ENCODE measurements at places on chromosomes 4 and X. TPM values are rescaled to one million over a fixed set of nuclear protein-coding genes. Genes with fewer than 3 reads are reported as not detected.

DNA sequence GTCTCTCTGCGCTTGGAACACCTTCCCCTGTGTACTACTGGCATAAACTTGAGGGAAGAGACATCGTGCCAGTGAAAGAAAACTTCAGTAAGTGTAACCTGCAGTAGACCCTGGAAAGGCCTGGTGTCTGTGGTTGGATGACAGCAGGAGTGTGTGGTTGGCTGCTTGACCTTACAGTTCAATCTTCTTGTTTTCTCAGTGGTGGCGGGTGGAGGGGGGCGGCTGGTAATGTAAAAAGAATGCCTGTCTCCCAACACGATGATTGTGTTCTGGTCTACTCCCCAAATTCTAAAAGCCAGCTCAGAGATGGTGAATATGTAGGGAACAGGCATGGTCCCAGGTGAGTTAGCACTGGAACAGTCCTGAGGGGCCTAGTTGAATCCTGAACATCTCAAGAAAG lies 18.6 kb downstream of the PSMD10 start:
- H3K4me1 ChIP-seq: no peaks in the 10 kb centered on the region
- no peak overlapping the region for H3K27ac ChIP-seq
- no peak for DNase-seq

DNA sequence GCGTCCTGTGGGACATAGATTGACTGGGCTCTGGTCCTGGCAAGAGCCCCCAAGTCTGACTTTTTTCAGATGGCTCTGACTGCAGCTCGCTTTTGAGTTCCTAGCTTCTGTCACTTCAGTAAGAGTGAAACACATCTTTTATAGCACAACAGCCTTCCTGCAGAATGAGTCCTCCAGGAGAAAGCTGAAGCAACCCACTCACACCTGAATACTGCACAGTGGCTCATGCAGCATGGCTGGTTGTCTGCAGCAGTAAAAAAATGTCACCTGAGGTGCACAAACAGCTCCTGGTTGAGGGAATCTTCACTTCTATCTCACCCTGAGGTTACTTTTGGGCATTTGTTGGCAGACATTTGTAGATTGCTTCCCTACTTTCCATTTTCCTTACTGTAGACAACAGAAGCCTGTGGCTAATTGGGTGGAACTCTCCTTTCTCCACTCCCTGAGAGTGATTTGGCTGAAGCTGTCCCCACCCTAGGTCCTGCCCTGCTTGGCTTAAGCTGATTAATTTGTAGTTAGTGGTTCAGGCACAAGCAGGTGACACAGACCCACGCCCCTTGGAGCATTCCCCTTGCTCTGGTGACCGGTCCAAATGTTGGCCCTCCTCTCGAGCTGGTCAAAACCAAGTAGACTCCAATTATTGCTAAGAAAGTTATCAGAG lies 99.7 kb downstream of the NPNT start:
- no peak overlapping the region for H3K4me3 ChIP-seq
- DNase-seq: no peak
- no peaks in the 10 kb centered on the region for H3K36me3 ChIP-seq
- no peak overlapping the region for H3K27ac ChIP-seq

DNA sequence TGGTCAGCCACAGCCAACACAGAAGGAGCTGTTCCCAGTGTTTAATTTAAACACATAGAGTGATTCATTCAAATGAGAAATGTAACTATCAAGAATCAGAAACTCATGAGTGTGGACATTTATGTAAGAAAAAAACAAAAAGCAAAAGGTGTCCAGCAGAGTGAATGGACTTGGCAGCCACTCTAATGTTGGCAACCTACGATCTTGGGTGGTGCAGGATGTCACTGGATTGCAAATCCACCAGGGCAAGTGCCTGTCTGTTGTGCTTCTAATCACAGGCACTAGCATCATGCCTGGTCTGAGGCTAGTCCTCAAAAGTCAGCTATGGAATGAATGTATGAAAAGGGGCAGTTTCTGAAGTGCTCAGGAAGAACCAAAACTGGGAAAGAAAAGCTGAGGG lies 277.7 kb upstream of the CLNK start:
- H3K4me1 ChIP-seq: no peaks in the 10 kb centered on the region
- no peak overlapping the region for H3K27ac ChIP-seq
- H3K36me3 ChIP-seq: no peaks in the 10 kb centered on the region
- no peak for DNase-seq

Gene TACR3
- total RNA-seq: not detected

- no peaks in the 10 kb centered on the region for H3K4me1 ChIP-seq
- H3K27me3 ChIP-seq: no peaks in the 10 kb centered on the region
- DNase-seq: peak; percentile 72
Observed at GRCh38 chrX:112235547-112235946, 153.0 kb upstream of the TRPC5 start.

GRCh38 chrX:118523920-118524319 lies 28.3 kb downstream of the DOCK11 start:
- no peak overlapping the region for H3K27ac ChIP-seq
- no peak for DNase-seq
- no peaks in the 10 kb centered on the region for H3K36me3 ChIP-seq
- H3K4me3 ChIP-seq: no peak overlapping the region

Gene STS
- total RNA-seq: 10.0 TPM

Gene SATL1
- total RNA-seq: 0.80 TPM

Gene ART3
- total RNA-seq: 24.8 TPM

Gene FUNDC2
- total RNA-seq: 72.7 TPM

DNA sequence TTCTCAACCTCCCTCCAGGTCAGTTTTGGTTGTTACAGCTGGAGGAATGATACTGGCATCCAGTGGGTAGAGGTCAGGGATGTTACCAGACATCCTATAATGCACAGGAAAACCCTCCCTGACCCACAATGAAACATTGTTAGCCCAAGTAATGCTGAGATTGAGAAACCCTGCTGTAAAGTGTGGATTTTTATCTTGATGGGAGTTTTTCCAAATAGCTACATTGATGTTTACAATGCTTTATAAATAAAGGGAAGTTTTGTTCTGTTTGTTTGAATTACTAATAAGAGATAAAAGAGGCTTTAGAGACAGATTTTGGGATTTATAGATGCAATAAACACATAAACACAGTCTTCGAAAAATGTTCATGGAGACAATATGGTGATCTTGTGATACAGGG lies 194.0 kb upstream of the NUDT6 start:
- no peaks in the 10 kb centered on the region for H3K27me3 ChIP-seq
- no peaks in the 10 kb centered on the region for H3K36me3 ChIP-seq
- DNase-seq: no peak
- H3K4me3 ChIP-seq: no peak overlapping the region

DNA sequence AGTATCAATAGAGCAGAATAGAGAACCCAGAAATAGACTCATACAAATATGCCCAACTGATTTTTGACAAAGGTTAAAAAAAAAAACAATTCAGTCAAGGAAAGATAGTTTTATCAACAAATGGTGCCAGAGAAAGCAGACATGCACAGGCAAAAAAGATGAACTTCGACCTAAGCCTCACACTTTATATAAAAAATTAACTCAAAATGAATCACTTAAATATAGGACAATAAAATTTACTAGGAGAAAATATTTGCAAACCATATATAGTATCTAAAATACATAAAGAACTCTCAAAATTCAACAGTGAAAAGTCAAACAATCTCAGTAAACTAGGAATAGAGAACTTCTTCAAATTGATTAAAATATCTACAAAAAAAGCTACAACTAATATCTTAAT lies 29.7 kb downstream of the HUWE1 start:
- DNase-seq: no peak
- H3K27me3 ChIP-seq: no peaks in the 10 kb centered on the region
- H3K4me1 ChIP-seq: no peaks in the 10 kb centered on the region
- H3K4me3 ChIP-seq: no peak overlapping the region
- no peak overlapping the region for H3K27ac ChIP-seq
- no peaks in the 10 kb centered on the region for H3K36me3 ChIP-seq

Gene HEPH
- 6.9 TPM for total RNA-seq

Data from prostate gland (tissue), 2 donors.